Tibial nerve (tissue), 4 donors: ENCODE measurements at places on chromosomes 5 and 9.

DNA sequence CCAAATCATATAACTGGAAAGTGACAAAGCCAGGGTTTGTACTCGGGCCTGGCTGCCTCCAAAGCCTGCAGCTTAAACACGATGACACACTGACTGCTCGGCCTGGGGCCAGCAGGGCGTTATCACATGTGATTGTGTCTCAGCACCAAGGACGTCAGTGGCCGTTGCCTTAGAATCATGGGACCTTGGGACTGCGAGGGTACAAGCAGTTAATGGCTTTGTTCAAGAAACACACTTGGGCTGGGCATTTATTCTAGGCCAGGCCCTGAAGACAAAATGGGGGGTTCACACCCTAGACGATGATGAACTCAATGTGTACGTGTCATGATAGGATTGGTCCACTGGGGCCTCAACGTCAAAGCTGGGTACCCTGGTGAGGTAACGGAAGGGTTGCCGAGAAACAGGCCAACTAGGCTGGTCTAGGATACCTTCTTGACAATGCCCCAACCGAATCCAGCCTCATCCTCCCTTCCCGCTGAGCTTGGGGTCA, 13.0 kb downstream of the SH3PXD2B start:
- DNase-seq = no peak

GRCh38 chr5:6728011-6728794, 15.0 kb downstream of the TENT4A start:
- no peak for DNase-seq

DNA sequence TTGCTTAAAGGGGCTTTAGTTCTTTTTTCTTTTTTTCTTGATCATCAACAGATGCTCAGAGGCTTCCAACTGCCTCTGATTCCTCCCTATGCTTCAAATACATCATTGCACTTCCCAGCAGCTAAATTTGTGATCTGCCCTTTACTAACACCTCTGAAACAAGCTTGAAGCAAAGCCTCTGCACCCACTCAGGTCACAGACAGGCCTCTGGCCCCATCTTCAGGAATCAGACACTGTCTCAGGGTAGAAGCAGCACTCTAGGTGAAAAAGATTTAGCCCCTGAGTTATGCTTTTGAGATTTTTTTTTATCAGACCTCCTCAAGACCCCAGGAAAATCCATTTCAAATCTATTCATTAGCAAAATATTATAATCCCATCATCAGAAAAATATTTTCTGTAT, 91.5 kb downstream of the MAMDC2 start:
- no peak for DNase-seq

GRCh38 chr5:6365977-6366590, 12.3 kb downstream of the MED10 start:
- DNase-seq = no peak

DNA sequence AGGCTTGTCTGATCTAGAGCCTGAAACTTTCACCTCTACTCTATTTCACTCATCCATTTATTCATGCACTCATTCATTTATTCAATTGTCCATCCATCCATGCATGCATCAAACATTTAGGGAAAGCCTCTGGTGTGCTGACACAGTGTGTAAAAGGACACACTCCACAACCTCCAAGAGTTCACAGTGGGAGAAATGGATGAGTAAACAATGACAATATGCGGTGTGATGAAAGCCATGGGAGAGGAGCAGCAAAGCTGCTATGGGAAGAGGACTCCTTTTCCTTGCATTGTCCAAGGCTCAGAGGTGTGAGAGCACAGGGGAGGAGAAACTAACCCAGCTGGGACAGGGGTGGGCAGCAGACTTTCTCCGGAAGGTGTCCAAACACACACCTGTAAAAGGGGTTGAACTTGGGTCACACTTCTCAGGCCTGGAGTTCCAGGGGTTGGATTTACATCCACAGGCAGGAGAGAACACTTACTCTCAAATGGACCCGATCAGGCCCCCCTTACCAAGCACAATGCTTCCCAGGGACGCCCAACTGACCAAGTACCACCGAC, 21.2 kb upstream of the PFDN1 start:
- DNase-seq = no peak
